ENCODE measurements at places on chromosomes 3 and 15.

- no peak for DNase-seq
Observed at GRCh38 chr3:192825216-192825615, 92.4 kb downstream of the MB21D2 start.

DNA sequence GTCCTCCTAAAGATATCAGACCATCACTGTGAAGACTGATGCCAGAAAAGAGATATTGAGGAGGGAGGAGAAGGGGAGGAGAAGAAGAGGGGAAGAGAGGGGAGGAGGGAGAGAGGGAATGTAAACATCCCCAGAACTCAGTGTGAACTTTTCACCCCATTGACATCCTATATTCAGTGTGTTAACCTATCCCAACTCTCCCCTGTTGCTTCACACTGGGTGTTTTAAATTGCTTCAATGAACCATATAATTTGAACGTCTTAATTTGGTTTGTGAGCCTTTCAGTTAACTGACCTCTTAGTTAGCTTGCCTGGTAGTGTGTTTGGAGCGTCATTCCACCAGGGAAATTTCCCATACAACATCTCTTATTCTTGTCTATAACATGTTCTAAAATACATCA, 29.8 kb upstream of the PTPRG start:
- no peak for DNase-seq

- no peak for DNase-seq
Observed at GRCh38 chr15:58264053-58264971, 126.1 kb downstream of the AQP9 start.

GRCh38 chr3:184872200-184872599, 60.2 kb downstream of the VPS8 start:
- no peak for DNase-seq

GRCh38 chr3:73602170-73602569, 22.6 kb downstream of the PDZRN3 start:
- no peak for DNase-seq

- DNase-seq: no peak
Observed at GRCh38 chr3:33174095-33174494, 44.5 kb downstream of the SUSD5 start.

GRCh38 chr15:26182441-26182840, 319.3 kb upstream of the ATP10A start:
- DNase-seq: no peak

DNA sequence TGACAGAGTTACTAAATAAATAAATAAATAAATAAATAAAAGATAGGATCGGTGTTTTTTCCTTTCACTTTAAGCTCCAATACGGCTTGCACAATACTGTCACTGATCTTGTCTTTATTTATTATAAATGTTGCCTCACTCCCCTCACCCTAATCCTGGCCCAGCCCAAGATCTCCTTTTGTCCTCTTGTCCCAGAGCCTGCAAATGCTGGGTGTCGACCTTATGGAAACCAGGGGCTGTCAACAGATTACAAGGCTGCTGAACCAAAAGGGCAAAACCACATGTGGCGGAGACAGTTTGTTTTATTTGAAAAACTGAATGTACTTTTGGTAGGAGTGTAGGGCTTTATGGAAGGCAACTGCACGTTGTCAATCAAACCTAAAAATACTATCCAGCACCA, 75.9 kb downstream of the RFTN1 start:
- DNase-seq: no peak

- no peak for DNase-seq
Observed at GRCh38 chr3:43256714-43257461, 29.5 kb upstream of the SNRK start.

- no peak for DNase-seq
Observed at GRCh38 chr3:89522155-89522554, 414.7 kb downstream of the EPHA3 start.

DNA sequence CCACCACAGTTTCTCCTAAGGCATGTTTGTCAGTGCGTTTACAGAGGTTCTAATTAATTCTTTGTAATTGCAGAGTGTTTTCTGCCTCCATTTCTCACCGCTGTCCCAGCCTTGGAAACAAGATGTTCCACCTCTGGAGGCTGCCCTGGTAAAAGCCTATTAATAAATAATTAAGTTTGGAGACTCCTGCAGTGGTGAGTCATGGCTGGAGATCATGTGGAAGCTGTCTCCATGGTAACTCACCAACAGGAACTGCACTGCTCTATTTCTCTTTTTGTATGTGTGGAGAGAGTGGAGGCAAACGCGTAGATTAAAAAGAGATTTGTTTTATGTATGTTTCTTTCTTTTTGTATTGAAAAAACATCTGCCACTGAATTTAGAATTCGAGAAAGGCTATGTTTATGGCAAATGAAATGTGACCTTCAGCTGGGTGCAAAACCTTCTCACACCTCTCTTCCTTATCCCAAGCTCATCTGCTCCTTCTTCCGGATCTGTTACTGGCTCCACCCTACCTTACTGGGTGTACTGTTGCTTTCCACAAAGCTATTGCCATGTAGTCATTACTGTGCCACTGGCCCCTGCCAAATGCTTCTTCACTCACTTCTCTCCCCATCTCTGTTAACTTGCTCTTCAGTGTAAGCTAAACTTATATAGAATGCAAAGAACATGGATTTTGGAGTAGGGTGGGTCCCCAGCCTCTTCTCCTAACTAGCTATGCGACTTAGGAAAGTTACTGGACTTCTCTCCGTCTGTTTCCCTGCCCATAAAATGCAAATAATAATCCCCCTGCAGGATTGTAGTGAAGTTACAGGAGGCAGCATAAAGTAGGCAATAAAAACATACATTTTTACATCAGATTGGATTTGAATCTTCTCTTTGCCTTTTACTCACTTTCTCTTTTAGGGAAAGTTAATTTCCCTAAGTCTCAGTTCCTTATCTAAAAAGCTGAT, 778.5 kb downstream of the NTRK3 start:
- DNase-seq: no peak

DNA sequence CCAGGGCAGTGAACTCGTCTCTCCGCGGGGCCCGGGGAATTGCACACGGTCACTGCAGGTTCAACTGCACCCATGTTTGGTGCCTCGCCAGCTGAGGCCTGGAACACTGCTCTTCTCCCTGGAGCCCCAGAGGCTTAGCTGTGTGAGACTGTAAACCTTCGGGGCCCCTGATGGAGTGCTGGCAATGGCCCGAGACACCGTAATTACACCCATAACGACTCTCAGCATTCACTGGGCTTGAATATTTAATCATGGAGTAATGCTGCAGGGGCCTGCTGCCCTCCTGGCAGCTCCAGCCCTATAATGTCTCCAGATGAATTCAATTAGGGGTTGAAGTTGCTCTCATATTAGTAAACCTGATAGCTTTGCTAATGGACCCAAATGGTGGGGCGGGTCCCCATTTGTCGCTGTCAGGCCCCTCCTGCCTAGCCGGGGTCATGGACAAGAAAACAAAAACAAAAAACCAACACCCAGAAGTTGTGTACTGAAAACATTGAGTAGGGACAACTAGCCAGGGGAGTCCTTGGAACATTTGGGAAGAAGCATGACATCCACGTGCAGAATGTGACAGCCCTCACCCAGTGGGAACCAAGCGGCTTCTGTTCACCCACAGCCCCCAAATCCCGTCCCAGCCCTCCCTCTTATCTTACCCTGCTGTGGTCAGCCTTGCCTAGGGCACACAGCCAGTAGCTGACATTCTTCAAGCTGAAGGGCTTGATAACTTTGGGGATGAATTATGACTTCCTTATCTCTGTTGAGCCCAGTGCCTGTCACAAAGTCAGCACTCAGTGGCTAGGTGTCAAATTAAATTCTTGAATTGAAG, 74.3 kb upstream of the SCN5A start:
- no peak for DNase-seq

GRCh38 chr3:134486577-134487041, 752 bp downstream of the CEP63 start:
- DNase-seq: no peak

DNA sequence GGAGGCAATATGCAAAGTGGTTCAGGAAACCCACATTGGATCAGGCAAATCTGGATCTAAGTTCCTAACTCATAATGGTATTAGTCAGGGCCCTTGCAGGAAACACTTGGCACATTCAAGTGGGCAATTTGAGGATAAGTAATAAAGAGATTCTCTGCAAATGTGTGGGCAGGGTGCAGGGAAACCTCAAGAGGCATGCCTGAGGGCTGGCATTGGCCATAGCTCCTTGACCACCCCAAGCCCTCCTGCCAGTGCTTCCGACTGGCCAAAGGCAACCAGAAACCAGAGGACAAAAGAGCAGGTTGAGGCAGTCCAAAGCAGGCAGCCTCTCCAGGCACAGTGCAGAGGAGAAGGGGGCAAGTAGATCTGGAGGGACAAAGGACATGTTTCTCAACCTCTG, 130.8 kb upstream of the SNTN start:
- no peak for DNase-seq

GRCh38 chr15:31326875-31327668, 437 bp downstream of the KLF13 start:
- DNase-seq: no peak

GRCh38 chr3:9730657-9731205, 804 bp upstream of the BRPF1 start:
- DNase-seq: no peak

DNA sequence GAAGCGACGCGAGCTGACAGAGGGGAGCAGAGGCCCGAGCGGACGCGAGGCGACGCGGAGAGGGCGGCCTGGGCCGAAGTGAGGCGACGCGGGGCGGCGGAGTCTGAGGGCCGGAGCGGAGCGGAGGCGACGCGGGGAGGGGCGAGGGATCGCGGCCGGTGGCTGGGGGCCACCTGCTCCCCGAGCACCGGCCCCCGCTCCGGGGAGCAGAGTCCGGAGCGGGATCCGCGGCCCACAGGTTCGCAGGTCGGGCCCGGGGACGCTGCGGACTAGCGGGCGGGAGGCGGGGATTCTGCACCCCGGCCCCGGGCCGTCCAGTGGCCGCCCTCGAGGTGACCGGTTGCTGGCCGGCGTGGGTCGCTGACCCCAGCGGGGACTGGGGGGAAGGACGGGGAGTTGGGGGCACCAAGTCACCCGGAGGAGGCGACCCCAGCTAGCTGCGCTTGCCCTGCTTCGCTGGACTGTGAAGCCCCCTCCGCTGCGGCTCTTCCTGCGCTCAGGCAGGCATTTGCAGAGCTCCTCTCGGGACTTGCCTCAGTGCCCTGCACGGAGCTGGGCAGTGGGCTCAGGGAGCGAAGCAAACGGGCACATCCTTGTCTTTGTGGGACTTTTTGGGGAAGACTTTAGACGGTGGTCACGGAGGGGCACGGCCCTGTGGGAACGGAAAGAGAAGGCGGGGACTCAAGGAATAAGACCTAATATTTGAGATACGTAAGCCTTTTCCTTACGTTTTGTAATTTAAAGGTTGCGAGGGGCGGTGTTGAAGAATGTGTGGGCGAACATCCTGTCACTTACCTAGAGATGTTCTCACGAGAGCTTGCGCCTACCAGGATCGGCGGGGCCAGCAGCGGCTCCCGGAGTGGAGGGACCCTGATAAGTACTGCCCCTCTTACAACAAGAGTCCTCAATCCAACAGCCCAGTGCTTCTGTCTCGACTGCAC, 566 bp downstream of the HMCES start:
- peak; percentile 36 for DNase-seq

GRCh38 chr3:128993461-128994172, at the start of gene CFAP92:
Gene CFAP92 (minus strand): TSS chr3:128994076. CDS start chr3:128993304, 772 bp downstream.
- peak; percentile 84 for DNase-seq

DNA sequence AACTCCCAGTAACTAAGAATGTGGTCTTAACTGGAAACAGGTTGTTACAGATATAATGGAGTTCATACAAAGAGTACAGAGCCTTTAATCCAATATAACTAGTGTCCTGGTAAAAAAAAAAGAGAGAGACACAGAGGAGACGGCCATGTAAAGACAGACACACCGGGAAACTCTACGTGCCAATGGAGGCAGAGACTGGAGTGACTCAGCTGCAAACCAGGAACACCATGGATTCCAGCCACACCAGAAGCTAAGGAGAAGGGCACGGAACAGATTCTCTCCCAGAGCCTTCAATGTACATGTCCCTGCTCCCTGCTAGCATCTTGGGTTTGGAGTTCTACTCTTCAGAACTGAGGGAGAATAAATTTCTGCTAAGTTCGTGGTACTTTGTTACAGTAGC, 4.5 kb downstream of the RNF168 start:
- no peak for DNase-seq

GRCh38 chr3:188059351-188059750, 94.6 kb upstream of the LPP start:
- no peak for DNase-seq

GRCh38 chr15:42727750-42728381, 9.1 kb downstream of the CDAN1 start:
- DNase-seq: no peak

GRCh38 chr15:46710401-46710960, 1006.8 kb upstream of the SEMA6D start:
- no peak for DNase-seq

- no peak for DNase-seq
Observed at GRCh38 chr3:2908693-2909351, 201.4 kb downstream of the IL5RA start.

DNA sequence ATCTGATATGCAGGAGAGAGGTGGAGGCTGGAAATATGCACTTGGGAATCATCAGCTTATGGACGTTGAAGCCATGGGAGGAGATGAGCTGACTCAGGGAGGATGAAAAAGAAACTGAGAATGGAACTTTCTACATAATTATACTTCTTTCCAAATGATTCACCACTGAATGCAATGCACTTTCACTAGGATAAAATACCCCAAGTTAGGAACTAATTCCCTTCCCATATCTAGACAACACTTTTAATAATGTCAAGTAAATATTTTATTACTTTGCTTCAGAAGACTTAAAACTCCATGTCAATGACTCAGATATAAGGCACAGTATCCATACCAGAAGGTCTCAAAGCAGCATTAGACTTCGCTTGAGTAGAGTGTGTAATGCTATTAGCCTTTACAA, 24.2 kb downstream of the NPTN start:
- no peak for DNase-seq

GRCh38 chr15:80042568-80042967, 16.9 kb upstream of the ZFAND6 start:
- no peak for DNase-seq

- no peak for DNase-seq
Observed at GRCh38 chr3:21825684-21826083, 74.7 kb upstream of the ZNF385D start.

GRCh38 chr15:74541494-74542165, 610 bp downstream of the ARID3B start:
- peak; percentile 33 for DNase-seq

GRCh38 chr3:179882292-179882691, 154.4 kb downstream of the PEX5L start:
- DNase-seq: no peak

- DNase-seq: no peak
Observed at GRCh38 chr3:160695915-160696327, 19.0 kb downstream of the ARL14 start.

GRCh38 chr3:62874711-62875557, at the start of gene CADPS:
Gene CADPS (minus strand): TSS chr3:62875416. CDS start chr3:62875029, 387 bp downstream.
- no peak for DNase-seq

- DNase-seq: no peak
Observed at GRCh38 chr3:26752466-26752865, 129.9 kb downstream of the LRRC3B start.

DNA sequence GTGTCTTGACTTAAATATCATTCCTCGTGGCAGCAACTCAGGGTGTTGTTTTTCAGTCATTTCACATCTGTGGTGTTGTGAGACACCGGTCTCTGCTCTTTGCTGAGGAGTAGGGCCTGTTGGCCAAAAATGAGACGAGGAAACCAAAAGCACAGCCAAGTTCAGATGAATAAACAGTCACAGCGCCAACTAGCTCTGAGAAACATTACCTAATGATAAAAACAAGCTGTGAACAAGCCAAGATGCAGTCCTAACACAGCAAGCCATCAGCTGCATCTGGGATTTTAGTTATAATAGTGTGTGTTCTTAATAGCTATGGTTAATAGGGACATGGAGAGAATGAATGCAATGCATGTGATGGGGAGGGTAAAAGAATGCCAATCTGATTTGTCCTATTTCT, 843.4 kb upstream of the DPPA4 start:
- no peak for DNase-seq
